ENCODE measurements at places on chromosomes 5 and 9. TPM values are rescaled to one million over a fixed set of nuclear protein-coding genes. Genes with fewer than 3 reads are reported as not detected.

- H3K4me1 ChIP-seq, result no peaks in the 10 kb centered on the region
- DNase-seq, result no peak
- no peak overlapping the region for H3K27ac ChIP-seq
These were observed 145.2 kb downstream of the MTRR start for GRCh38 chr5:8013948-8014710.

DNA sequence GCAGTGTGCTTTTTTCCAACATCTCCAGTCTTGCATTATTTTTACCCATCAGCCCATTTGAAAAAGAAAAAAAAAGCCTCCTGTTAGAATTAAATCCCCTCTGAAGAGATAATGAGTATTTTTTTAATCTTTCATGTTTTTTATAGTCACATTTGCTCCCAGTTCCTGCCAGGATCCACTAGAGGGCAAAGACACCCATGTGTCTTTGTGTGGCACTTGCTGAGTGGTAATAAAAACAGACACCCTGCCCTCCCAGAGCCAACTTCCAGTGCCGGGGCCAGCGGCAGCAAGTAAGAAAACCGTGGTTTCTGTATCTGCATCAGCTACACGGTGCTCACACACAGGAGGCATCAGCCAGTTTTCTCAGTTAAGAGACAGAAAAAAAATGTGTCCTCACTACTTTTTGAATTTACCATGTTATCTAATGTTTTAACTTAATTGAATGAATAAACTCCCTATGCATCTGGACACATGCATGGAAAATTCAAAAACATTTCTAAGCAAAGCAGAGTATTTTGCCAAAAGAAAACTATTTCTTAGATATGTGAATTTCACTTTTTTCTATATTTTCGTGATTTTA lies 70.2 kb upstream of the PLEKHG4B start:
- no peak for DNase-seq
- no peak overlapping the region for H3K4me3 ChIP-seq
- H3K27ac ChIP-seq, result no peak overlapping the region
- no peaks in the 10 kb centered on the region for H3K36me3 ChIP-seq
- H3K27me3 ChIP-seq, result no peaks in the 10 kb centered on the region

GRCh38 chr5:33470544-33470943 lies 29.8 kb downstream of the TARS1 start:
- no peaks in the 10 kb centered on the region for H3K27me3 ChIP-seq
- H3K27ac ChIP-seq, result no peak overlapping the region
- no peak overlapping the region for H3K4me3 ChIP-seq
- H3K4me1 ChIP-seq, result no peaks in the 10 kb centered on the region
- H3K36me3 ChIP-seq, result peaks cover 61% of the 10 kb centered on the region

Gene SLC6A7
- total RNA-seq, result 0.07 TPM

Gene PDE4D
- total RNA-seq, result 3.1 TPM
